NCI-H774 (cell line): ENCODE measurements at places on chromosomes 13 and 19.
A peak's percentile ranks its signal among the peaks of the same experiment; 100 is the strongest.

DNA sequence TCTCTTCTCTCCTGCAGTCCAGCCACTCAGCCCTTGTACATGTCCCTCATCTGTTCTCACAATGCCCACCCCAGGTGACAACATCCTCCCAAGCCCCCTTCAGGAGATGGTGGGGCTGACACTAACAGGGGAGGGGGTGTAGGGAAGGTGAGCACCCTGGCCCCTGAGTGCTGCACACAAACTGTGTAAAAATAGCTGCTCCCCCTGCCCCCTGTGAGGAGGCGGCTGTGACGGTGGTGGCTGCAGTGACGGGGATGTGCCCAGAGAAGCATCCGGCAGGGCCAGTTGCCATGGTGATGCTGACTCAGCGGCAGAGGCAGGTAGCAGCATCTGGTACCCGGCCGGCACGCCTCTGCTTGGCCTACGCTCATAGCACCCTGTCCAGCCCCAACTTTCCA is 13.0 kb upstream of the JUND start:
- DNase-seq = no peak

DNA sequence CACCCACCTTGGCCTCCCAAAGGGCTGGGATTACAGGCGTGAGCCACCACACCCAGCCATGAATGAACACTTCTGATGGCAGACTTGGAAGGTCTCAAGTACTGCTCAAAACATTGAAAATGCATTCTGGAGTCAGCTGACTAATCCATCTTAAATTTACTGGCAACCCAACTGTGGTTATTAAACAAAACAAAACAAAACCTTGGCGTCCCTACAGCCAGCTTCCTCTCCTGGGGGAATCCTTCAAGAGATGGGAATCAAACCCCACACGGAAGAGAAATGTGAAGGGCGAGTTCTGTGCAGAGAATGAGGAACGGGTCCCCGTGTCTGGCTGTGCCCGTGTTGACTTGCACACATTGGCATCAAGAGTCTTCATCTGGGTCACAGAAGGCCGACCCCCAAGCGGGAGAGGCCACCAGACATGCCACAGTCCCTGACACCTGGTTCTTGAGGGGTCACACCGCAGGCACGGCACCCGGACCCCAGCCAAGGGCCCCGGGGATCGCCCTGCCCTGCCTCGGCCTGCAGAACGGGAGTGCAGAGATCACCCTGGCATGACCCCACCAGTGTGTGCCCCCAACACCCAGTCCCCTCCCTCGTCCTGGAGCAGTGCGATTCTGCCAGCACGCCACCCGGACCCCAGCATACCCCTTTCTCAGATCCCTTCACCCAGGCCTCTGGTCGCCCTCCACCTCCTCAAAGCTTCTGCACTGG is 3.2 kb downstream of the MAP2K2 start:
- no peak for DNase-seq

DNA sequence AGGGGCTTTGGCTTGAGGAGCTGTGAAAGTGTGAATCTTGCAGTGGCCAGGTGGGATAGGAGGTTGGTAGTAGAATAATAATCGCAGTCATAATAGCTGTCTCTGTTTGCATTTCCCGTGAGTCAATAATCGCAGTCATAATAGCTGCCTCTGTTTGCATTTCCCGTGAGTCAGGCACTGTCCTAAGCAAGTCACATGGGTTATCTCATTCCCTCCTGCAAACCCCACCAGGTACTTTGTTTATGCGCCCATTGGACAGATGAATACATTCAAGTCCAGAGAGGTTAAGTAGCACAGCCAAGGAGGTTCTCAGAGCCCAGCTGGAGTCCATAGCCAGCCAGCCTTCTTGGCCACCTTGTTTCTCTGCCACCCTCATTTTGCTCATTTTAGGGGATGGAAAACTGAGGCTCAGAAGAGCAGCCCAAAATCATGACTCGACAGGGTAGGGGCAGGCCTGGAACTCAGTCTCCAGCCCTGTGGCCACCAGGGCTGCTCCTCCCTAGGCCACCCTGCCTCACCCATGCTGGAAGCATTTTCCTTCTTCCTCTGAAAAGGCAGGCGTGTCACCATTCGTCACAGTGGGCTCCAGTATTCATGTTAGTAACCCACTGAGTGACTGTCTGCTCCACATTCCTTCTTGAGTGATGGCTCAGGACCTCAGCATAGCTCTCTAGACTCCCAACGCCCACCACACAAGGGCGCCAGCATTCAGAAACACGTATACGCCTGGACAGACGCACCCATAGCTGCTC is 206.2 kb downstream of the URI1 start:
- peak; percentile 72 for DNase-seq

DNA sequence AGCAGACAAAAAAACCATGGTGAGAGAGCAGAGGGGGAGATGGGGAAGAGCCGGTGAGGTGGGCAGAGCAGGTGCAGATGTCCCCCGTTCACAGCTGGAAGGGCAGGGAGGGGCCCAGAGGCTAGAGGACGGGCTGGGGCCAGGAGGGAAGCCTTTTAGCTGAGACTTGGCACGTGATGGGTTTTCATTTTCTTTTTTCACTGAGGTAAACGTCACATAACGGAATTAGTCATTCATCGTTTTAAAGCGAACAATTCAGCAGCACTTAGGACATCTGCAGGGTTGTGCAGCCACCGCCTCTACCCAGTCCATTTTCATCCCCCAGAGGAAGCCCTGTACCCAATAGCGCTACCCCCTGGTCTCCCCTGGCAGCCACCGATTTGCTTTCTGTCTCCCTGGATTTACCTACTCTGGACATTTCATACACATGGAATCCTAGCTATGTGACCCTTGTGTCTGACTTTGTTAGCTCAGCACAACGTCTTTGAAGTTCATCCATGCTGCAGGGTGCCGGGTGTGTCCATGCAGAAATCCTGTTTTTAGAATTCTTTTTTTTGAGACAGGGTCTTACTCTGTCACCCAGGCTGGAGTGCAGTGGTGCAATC is 16.0 kb upstream of the EMC10 start:
- DNase-seq = no peak

- peak; percentile 96 for DNase-seq
These were observed at the start of gene ZNF44 for GRCh38 chr19:12294249-12295158. TSS of gene ZNF44 (minus strand) at chr19:12294883. CDS start at chr19:12294694, 189 bp downstream.

DNA sequence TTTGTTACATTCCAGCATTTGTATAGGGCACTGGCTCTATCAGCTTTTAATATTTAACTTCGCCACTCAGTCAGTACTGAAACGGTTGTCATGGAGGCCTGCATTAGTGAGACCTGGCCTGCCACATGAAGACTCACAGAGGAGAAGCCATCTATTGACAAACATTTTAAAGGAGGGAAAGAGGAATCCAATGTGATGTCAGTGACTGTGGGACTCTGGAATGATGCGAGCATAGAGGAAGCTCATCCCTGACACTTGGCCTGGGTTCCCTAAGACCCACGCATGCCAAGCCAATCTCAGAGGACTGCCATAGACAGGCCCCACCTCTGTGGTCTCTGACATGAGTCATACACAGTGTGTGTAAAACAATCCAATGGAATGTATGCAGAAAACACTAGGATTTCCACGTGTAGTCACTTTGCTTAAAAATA is 7.9 kb upstream of the DPY19L3 start:
- DNase-seq = no peak

DNA sequence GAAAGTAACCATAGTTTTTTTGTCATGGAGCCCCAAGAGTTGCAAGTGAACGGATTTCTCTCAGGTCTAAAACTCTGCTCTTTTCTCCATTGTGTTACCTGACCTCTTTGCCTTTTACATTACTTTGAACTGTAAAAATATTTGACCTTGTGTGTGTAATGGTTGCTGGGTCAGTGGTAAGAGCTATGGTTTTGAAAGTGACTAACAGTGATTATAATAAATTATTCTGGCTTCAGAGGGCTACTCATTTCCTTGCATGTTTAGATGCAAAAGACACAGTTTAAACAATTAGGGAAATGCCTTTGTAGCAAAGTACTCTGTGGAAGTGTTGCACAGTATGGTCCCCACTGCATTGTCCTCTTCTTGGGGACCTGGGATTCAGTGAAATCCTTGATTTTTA is 29.3 kb upstream of the PSG8 start:
- no peak for DNase-seq
